ENCODE measurements at places on chromosomes 4 and X.

DNA sequence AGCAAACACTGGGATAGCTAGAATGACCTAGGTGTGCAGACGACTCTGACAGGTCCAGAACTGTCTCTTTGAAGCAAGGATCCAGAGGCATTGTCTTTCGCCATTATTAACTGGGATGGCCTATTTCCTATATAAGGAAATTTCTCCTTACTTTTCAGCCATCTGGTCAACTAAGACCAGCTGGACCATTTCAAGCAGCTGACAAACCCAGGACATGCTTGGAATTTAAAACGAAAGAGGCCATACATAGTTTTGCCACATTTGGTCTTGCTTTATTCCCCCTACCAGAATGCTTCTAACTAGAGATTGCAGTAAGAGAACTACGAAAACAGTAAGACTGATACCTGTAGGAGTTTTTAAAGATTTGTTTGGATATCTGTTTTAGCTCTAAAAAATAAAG is 87.0 kb downstream of the GLRA2 start:
- DNase-seq: no peak

- no peak for DNase-seq
Observed at GRCh38 chr4:128916832-128917231, 107.3 kb downstream of the JADE1 start.

DNA sequence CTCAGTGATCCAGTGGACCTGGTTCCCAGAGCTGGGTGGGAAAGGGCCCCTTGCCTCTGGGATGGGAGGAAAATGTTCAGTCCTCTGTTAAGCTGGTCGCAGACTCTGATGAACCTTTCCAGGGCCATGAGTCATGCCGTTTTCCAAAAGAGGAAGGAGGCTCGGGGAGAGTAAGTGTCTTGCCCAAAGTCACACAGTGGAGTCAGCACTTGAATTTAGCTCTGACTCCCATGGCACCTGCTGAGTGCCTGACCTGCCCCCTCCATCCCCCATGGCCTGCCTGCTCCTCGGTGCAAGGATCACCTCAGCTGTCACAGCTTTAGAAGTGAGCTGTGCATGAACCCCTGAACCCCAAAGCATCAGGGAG is 14.0 kb upstream of the KIAA0232 start:
- DNase-seq: no peak

GRCh38 chr4:188113156-188113555 is 3.8 kb upstream of the TRIML2 start:
- no peak for DNase-seq

DNA sequence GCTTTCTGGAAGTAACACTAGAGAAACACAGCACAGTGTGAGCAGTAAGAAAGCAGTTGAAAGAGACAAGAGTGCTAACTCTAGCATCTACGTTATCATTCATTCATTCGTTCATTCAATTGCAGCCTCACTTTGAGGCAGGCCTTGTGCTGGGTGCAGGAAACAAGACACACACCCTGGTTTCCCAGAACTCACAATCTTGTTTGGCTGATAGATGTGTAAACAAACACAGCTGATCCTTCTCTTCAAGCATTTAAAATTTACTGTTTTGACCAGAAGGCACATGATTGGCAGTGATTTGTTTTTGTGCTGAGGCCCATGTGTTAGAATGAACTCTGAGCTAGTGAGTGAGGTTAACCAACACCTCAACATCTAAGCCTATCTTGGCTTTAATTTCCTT is 20.4 kb upstream of the TBC1D9 start:
- no peak for DNase-seq
